ENCODE measurements at places on chromosomes 4 and X.

- no peak for DNase-seq
Observed at GRCh38 chr4:146222313-146222712, 8.0 kb downstream of the REELD1 start.

GRCh38 chr4:80386281-80386886 is 50.9 kb downstream of the CFAP299 start:
- no peak for DNase-seq

GRCh38 chr4:123740236-123740635 is 343.6 kb downstream of the SPRY1 start:
- DNase-seq: no peak

- peak; percentile 49 for DNase-seq
Observed at GRCh38 chr4:878796-879728, 53.1 kb downstream of the GAK start.

DNA sequence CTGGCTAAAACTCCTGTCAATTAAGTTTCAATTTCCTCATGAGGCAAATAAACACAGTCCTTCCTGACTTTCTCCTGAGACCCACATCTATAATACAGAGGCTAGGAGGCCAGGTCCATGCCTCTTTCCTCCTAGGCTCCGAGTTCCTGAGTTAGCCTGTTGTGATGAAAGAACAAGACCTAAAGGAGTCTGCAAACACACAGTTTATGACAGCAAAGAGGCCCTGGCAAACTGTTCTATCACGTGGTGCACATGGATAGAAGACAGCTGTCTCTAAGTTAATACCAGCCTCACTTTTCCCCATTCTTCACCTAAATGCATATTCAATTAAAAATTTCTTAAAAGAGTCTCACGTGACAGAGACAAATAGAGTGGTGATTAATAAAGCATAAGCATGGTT is 145.2 kb downstream of the TET2 start:
- DNase-seq: no peak

All from CD4-positive, alpha-beta T cell treated with Interleukin-12 subunit alpha and Interleukin-12 subunit beta, for 1 hour (primary cell).